Nucleus accumbens (tissue), 56 donors: ENCODE measurements at places on chromosomes 1 and 21.

GRCh38 chr1:205142102-205142469 is 20.3 kb upstream of the RBBP5 start:
- DNase-seq: no peak

- DNase-seq: no peak
Observed at GRCh38 chr1:119974013-119974412, 77.7 kb upstream of the ADAM30 start.

DNA sequence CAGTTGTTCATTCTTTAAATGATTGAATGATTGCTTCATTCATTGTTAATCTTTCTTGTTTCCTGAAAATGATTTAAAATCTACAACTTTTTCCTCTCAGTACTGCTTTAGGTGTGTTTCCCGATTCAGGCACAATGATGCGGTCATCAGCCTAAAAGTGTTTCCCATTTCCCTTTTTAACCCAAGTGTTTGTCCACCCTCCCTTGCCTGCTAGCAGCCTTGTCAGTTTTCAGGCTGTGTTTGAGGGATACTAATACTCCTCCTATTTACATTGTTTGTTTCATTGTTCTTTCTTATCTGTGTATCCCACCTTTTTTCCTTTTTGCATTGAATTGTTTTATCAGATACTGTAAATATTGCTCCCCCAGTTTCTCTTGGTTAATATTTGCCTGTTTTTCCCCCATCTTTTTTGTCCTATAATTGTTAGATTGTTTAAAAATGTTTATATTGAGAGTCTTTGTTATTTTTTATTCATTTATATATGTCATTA is 131.1 kb downstream of the KIAA0319L start:
- DNase-seq: no peak

GRCh38 chr1:78855258-78855657 is 151.3 kb downstream of the ADGRL4 start:
- DNase-seq: no peak

DNA sequence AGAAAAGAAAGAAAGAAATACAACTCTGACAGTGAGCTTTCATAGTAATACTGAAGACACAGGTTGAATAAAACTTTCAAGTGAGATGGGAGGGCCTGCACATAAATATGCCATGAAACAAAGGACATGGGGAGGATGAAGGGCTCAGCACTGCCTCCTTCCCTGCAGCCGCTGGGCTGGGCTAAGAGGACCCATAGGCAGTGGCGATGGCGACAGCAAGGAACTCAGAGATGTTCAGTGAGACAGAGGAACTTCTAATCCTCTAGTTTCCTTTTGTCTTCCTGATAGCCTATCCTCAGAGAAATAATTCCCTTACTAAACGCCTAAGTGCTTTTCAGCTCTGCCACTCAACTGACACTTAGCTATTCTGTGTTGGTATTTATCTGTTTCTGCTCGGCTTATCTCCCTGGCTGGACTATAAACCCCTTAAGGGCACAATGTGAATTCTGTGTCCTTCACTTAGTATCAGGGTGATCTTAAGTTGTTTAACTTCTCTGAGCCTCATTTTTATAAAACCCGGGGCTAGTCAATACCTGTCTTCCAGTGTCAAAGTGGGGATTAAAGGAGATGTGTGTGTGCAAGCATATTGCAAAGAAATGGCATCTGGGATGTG is 24.4 kb upstream of the IER5 start:
- no peak for DNase-seq

GRCh38 chr1:216805233-216805632 is 82.0 kb upstream of the ESRRG start:
- no peak for DNase-seq

DNA sequence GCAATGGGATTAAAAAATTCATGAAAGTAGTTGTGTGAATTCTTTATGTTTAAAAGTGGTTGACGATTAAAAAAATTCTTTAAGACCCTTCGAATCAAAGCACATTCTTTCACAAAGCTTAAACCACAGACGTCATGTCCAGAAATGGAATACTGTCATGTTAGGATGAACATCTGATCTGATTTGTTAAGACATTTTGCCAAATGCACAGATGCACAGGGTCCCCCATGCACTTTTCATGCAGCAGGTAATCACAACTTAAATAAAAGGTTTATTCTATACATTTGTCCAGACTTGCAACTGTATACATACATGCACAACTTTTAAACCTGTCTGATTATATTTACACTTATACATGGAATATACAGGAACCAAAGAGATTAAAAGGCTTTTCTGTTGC is 103.3 kb downstream of the NRIP1 start:
- no peak for DNase-seq

- DNase-seq: no peak
Observed at GRCh38 chr1:151832318-151832980, 847 bp upstream of the RORC start.

DNA sequence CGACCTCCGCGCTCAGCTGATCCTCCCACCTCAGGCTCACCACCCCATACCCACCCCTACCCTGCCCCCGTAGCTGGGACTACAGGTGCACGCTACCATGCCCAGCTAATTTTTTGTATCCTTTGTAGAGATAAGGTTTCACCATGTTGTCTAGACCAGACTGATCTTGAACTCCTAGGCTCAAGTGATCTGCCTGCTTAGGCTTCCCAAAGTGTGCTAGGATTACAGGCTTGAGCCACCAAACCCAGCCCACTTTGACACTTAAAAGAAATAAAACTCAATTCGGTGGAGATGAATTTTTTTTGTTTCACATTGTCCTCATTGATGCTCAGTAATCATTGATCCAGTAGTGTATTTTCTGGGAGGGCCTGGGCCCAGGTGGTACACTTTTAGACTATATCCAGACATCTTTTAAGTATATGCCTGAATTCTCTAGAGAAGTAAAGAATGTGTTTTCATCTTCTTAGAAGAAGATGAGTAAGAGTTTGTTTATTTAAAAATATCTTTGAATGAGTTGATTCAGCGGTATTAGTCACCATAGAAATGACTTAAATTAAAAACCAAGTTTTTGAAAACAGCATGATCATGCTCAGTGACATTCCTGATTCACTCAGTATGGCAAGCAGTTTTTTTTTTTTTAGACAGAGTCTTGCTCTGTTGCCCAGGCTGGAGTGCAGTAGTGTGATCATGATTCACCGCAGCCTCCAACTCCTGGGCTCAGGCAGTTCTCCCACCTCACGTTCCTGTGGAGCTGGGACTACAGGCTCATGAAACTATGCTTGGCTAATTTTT is 57.8 kb downstream of the EPB41 start:
- DNase-seq: no peak

GRCh38 chr21:33029975-33030461 is 4.3 kb downstream of the OLIG2 start:
- DNase-seq: no peak

DNA sequence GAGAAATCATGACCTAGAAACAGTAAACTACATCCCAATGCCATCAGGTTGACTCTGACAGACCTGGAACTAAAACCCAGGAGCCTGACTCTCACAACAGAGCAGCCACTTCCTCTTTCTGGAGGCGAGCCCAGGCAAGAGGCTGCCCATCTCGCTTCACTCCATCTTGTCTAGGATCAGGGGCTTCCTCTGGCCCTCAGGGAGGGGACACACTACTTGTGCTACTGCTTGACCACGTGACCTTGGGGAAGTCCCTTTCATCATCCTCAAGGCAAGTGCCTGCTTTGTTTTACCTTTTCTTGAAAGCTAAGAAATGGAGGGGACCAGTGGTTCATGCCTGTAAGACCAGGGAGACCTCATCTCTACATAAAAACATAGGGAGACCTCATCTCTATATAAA is 2.6 kb upstream of the TENT5B start:
- DNase-seq: no peak

- DNase-seq: no peak
Observed at GRCh38 chr1:230868736-230869385, 540 bp upstream of the C1orf198 start.

- no peak for DNase-seq
Observed at GRCh38 chr1:160374306-160375110, 7.6 kb downstream of the NHLH1 start.

DNA sequence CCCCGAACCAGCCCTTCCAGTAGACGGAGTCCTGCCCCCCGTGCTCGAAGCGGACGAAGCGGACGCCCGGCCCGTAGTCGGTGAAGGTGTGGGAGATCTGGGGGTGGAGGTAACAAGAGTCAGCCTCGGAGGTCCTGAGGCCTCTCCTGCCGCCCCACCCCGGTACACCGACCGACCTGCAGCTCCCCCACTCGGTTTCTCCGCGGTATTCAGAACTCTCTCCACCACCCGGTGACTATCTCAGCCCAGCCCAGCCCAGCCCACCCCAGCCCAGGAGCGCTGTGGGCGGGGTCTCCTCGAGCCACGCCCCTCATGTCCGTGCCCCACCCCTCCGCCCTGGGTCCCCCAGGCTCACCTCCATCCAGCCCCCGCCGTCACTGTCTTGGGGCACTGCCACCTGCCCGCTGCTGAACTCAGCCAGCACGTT is 5.5 kb downstream of the FBXO2 start:
- DNase-seq: no peak

DNA sequence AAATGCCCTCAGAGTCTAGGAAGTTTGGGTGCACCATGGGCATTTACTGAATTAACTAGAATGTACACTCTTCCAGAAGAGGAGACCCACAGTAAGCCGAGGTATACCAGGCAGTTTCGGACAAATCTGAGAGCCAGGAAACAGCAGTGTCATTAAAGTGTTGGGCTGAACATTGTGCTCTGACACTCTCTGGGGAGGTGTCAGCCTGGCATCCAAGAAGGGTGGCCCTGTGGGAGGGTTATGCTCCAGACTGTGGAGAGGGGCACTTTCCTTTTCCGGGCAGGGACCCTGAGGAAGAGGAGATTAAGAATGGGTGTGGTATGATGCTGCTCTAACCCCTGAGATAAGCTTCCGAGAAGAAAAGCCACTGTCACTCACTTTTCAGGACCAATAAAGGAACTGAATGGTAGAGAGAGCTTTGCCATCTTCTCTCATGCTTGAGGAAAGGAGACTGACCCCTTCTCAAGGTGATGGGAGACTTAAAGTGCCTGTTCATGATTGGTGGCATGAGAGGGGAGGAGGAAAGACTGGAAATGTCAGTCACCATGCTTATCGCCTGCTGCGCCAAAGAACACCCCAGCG is 98.2 kb downstream of the UCK2 start:
- no peak for DNase-seq

DNA sequence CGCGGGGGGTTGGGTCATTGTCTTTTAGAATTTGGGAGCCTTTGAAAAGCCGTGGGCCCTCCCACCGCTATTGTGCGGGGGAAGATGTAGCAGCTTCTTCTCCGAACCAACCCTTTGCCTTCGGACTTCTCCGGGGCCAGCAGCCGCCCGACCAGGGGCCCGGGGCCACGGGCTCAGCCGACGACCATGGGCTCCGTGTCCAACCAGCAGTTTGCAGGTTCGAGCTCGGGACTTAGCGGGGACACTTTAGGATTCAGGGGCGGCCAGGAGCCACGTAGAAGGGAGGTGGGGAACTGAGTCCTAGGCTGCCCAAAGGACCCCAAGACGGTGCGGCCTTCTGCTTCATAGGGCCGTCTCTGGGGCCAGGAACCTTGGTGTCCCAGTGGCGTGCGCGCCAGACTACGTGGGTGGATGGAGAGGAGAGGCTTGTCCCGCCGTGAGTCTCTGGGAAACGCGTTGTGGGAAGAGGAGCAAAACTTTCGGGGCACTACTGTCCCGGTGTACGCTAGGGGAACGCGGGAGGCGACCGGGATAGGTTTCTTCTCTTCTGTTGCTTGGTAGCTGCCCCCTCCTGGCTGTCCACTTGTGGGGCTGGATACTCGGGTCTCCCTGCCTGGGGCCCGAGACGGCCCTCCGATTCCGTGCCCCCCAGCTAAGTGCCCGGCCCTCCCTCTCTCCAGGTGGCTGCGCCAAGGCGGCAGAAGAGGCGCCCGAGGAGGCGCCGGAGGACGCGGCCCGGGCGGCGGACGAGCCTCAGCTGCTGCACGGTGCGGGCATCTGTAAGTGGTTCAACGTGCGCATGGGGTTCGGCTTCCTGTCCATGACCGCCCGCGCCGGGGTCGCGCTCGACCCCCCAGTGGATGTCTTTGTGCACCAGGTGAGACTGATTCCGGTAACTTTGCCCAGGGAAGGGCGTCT is at the start of gene LIN28A:
Gene LIN28A (plus strand): TSS at position 112 of the 918 bp plus-strand sequence. CDS start 75 bp downstream, at position 187.
- DNase-seq: no peak
